ENCODE measurements at places on chromosomes 7 and 10. TPM values are rescaled to one million over a fixed set of nuclear protein-coding genes. Genes with fewer than 3 reads are reported as not detected.

Gene ASB10
- not detected for total RNA-seq

Gene CCDC172
- total RNA-seq, result not detected

Gene ASZ1
- total RNA-seq, result not detected

Gene SPOCK2
- total RNA-seq, result 19.7 TPM

Gene EVX1
- not detected for total RNA-seq

Gene RARRES2
- 104 TPM for total RNA-seq

- H3K27ac ChIP-seq, result no peak overlapping the region
- no peaks in the 10 kb centered on the region for H3K36me3 ChIP-seq
- no peaks in the 10 kb centered on the region for H3K27me3 ChIP-seq
- DNase-seq, result no peak
Measured at GRCh38 chr7:6208573-6209328, 63.7 kb downstream of the CYTH3 start.

DNA sequence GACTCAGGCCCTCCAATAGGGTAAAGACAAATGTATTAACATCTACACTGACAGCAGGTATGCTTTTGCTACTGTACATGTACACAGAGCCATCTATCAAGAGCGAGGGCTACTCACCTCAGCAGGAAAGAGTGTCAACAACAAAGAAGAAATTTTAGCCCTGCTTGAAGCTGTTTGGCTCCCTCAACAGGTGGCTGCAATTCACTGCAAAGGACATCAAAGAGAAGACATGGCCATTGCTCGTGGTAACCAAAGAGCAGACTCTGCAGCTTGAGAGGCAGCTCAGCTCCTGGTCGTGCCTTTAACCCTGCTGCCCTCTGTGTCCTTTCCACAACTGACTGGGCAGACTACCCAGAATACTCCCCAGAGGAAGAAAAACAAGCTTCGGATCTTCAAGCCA is 5.1 kb downstream of the AKR1B15 start:
- H3K36me3 ChIP-seq, result no peaks in the 10 kb centered on the region
- H3K4me1 ChIP-seq, result no peaks in the 10 kb centered on the region
- no peak overlapping the region for H3K4me3 ChIP-seq
- DNase-seq, result no peak

GRCh38 chr10:78868048-78868447 is 200.7 kb upstream of the ZMIZ1 start:
- no peaks in the 10 kb centered on the region for H3K36me3 ChIP-seq
- no peaks in the 10 kb centered on the region for H3K27me3 ChIP-seq
- DNase-seq, result no peak

DNA sequence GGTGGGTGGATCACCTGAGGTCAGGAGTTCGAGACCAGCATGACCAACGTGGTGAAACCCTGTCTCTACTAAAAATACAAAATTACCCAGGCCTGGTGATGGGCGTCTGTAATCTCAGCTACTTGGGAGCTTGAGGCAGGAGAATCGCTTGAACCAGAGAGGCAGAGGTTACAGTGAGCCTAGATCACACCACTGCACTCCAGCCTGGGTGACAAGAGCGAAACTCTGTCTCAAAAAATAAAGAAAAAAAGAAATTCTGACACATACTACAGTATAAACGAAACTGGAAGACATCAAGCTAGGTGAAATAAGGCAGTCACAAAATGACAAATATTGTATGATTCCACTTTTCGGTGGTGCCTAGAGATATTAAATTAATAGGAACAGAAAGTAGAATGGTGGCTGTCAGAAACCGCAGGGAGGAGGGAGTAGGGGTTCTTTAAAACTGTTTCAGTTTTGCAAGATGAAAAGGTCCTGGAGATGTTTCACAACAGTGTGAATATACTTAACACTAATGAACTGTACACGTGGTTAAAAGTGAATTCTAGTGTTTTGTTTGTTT is 23.2 kb downstream of the PILRA start:
- no peak overlapping the region for H3K4me3 ChIP-seq
- no peaks in the 10 kb centered on the region for H3K36me3 ChIP-seq
- H3K4me1 ChIP-seq, result peaks cover 2% of the 10 kb centered on the region
- no peak overlapping the region for H3K27ac ChIP-seq
- no peaks in the 10 kb centered on the region for H3K27me3 ChIP-seq

GRCh38 chr10:3143791-3144434 is 28.7 kb downstream of the PITRM1 start:
- H3K27ac ChIP-seq, result no peak overlapping the region
- no peaks in the 10 kb centered on the region for H3K27me3 ChIP-seq
- no peak for DNase-seq
- H3K4me3 ChIP-seq, result no peak overlapping the region
- peaks cover 50% of the 10 kb centered on the region for H3K36me3 ChIP-seq

DNA sequence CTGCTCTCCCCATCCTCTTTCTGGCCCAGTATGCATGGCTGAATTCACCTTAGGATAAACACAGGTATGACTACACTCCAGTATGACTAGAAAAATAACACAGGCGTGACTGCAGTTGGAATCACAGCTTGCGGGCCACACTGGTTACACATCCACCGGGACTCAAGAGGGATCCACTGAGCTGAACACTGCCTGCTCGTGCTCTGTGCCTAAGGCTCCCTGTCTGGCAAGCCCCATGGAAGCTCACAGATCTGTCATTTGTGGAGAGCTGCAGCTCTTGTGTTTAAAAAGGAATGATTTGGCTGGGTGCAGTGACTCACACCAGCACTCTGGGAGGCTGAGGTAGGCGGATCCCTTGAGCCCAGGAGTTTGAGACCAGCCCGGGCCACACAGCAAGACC is 26.8 kb downstream of the VOPP1 start:
- no peaks in the 10 kb centered on the region for H3K4me1 ChIP-seq
- no peak overlapping the region for H3K27ac ChIP-seq
- no peak for DNase-seq
- H3K27me3 ChIP-seq, result no peaks in the 10 kb centered on the region

DNA sequence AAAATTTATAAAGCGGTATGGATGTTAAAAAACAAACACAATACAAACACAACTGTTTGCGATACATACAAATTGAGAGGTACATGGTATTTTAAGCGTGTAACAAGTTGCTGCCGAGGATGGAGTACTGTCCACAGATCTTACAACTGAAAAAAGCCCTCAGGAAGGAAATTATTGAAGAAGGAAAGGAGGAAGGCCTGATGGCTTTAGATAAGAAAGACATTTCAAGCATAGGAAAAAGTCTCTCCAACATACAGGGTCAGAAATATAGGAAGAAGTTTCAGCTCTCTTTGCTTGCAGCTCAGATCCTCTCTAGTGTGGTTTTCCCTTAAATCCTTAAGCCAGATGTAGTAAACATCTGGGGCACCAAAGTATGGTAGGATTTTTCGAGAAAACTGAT is 25.0 kb downstream of the RBM28 start:
- DNase-seq, result no peak
- H3K4me3 ChIP-seq, result no peak overlapping the region
- no peaks in the 10 kb centered on the region for H3K27me3 ChIP-seq
- H3K27ac ChIP-seq, result no peak overlapping the region
- peaks cover 64% of the 10 kb centered on the region for H3K36me3 ChIP-seq

All from kidney (tissue), 22 donors.